ENCODE measurements at places on chromosomes 11 and 22. TPM values are rescaled to one million over a fixed set of nuclear protein-coding genes. Genes with fewer than 3 reads are reported as not detected.

Gene APOA4
- not detected for total RNA-seq

Gene SCN4B
- 0.09 TPM for total RNA-seq

Gene CD6
- not detected for total RNA-seq

Gene TCF20
- 29.0 TPM for total RNA-seq

Gene CAT
- total RNA-seq: 60.9 TPM

Gene CSRP3
- total RNA-seq: not detected

Gene FOLR1
- 0.68 TPM for total RNA-seq

Gene P2RY6
- total RNA-seq: 0.05 TPM

Gene OR4D6
- not detected for total RNA-seq

Gene RAB30
- total RNA-seq: 11.2 TPM

Gene ADAMTS15
- 4.6 TPM for total RNA-seq

Gene CSF2RB
- total RNA-seq: 7.1 TPM

Gene SYT13
- not detected for total RNA-seq

Gene NUDT22
- 44.6 TPM for total RNA-seq

Gene VWA5A
- 7.8 TPM for total RNA-seq

Gene PGA4
- total RNA-seq: not detected

Gene MYO7A
- 7.7 TPM for total RNA-seq

Gene KRTAP5-11
- total RNA-seq: not detected

Gene IL10RA
- total RNA-seq: 0.09 TPM

Gene OR5L1
- total RNA-seq: not detected

Gene PDE3B
- 0.17 TPM for total RNA-seq

Gene CD248
- 0.23 TPM for total RNA-seq

Gene RELT
- total RNA-seq: 6.7 TPM

Gene SESN3
- 113 TPM for total RNA-seq

Gene ELF5
- not detected for total RNA-seq

Gene TRIM49B
- total RNA-seq: not detected

Gene NAALAD2
- 0.33 TPM for total RNA-seq
